ENCODE measurements at places on chromosomes 4 and X.
A peak's percentile ranks its signal among the peaks of the same experiment; 100 is the strongest.

DNA sequence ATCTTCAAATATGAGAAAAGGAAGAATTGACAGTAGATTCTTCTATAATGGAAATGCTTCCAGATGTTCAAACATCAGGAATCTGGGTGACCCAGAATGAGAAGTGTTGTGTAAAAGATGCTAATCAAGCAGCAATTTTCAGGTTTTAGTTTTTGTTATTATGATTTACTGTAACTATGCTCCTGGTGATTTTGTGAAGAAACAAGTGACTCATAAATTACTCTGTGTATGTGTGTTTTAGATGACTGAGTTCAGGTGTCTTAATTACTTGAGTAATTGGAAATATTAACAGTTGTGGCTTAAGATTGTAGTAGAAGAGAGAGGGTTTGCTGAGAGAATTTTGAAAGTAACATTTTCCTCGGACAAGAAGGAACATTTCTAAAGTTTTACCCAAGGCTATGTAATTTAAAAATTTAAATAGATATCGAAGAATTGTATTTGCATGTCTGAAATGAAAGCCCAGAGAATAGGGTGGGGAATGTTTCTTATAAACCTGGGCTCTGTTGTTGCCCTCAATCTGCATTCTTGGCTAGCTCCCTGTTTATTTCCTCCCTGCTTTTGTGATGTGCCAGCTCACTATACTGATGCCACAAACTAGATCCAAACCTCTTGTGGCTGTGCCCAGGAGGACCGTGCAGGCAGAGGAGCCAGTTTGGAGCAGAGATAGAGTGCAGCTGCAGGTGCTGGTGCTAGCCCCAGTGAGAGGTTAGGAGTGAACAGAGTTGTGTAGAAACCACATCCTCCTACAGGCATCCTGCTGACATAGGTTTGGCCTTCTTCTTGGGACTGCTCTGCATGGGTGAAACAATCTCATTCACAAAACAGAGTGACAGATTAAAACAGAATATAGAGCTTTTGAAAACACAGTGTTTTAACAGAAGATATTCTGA is 25.4 kb upstream of the TNIP3 start:
- DNase-seq: no peak

DNA sequence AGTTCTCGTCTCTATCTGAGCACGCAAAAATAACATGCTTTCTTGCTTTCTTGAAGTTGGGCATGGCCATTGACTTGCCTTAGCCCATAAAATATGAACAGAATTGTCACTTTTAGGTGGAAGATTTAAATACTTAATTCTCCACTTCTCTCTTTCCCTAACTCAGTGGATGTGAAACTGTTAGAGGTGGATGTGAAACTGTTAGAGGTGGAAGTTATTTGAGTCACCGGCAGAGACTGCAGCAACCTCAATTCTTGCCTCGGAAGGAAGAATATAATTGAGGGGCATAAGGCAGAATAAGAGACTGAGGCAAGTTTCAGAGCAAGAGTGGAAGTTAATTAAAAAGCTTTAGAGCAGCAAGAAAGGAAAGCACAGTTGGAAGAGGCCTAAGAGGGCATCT is 2.8 kb upstream of the PARM1 start:
- peak; percentile 27 for DNase-seq

DNA sequence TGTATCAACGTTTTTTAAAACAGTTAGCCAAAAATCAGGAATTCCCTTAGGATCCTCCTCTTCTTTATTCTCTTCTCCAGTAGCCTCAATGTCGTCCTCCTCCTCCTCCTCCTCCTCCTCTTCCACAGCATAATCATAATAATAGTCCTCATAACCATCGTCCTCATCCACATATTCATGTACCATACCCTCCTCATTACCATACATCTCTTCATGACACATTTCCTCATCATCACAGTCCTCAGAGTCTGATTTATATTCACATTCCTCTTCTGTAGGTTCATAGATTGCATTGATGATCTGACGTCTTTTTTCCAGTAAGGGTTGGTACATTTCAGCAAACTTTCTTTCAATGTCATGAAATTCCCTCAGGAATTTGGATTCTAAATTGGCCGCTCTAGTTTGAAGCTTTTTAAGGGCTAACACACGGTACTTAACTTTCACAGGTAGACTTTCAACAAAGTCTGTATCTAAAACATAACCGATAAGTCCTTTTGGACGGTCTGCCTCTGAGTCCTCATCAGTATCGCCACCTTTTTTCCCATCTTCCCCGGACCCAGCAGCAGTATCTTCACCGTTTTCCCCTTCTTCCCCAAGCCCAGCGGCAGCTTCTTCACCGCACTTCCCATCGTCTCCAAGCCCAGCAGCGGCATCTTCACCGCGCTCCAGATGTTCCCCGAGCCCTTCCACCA is 771 bp downstream of the NAP1L2 start:
- DNase-seq: peak; percentile 7

DNA sequence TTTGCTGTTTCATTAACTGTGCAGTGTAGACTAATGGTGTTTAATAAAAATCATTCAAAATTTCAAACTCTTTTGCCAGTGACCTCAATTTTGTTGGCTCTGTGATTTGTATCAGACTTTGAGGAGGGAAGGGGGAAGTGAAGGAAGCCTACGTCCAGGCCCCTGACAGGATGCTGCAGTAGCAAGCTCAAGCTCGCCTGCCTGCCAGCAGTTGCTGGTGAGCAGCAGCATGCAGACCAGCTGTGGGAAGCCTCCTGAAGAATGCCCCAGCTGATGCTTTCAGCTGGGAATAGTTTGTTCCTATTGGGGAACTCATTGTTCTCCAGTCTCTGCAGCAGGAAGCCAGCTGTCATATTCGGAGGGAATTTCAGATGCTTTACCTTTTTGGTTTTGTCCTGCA is 495.2 kb downstream of the AFF2 start:
- DNase-seq: no peak

DNA sequence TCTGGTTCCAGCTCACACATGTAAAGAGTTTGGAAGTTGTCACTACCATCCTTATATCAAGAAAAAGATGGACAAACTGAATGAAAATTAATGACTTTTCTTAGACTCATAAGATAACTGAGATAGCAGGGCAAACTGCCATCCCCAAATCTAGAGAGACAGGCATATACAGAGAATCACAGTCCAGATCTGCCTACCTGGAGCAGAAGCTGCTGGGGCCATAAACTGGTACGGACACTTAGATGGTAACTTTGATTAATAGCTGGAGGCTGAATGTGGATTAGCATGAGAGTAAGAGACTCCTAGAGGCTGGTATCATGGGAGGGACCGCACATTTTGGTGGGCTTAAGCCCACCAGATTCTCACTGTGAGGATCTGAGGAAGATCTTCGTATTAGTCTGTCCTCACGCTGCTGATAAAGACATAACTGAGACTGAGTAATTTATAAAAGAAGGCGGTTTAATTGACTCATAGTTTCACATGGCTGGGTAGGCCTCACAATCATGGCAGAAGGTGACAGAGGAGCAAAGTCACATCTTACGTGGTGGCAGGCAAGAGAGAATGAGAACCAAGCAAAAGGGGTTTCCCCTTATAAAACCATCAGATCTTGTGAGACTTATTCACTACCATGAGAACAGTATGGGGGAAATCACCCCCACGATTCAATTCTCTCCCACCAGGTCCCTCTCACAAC is 10.8 kb upstream of the POLA1 start:
- DNase-seq: no peak

DNA sequence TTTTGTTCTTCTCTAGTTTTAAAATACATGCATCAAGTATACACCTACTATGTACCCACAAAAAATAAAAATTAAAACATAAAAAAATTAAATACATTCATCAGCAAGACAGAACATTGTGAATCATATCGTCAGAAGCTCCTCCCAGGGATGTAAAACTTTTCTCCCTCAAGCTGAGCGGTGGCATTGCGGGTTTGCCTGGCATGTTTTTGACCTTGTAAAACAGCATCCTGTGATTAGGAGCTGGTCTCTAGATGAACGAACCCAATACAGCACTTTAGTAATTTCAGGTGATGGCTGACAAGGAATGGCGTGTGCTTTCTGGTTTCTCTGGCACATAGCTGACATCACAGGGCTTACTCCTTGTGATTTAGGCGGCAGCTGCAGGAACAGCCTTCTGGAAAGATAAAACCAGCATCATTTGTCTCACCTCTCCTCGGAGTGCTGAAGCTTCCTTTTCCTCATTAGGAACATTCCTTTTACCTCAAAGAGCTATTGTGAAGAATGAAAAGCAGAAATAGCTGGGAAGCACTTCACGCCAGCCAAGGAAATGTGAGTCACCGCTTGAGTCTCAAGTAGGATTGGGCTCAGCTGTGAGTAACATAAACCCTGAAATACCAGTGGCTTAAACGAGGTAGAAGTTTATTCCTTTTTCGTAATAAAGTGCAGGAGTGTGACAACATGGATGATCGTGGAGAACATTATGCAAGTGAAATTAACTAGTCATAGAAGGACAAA is 44.3 kb downstream of the NYX start:
- DNase-seq: no peak

DNA sequence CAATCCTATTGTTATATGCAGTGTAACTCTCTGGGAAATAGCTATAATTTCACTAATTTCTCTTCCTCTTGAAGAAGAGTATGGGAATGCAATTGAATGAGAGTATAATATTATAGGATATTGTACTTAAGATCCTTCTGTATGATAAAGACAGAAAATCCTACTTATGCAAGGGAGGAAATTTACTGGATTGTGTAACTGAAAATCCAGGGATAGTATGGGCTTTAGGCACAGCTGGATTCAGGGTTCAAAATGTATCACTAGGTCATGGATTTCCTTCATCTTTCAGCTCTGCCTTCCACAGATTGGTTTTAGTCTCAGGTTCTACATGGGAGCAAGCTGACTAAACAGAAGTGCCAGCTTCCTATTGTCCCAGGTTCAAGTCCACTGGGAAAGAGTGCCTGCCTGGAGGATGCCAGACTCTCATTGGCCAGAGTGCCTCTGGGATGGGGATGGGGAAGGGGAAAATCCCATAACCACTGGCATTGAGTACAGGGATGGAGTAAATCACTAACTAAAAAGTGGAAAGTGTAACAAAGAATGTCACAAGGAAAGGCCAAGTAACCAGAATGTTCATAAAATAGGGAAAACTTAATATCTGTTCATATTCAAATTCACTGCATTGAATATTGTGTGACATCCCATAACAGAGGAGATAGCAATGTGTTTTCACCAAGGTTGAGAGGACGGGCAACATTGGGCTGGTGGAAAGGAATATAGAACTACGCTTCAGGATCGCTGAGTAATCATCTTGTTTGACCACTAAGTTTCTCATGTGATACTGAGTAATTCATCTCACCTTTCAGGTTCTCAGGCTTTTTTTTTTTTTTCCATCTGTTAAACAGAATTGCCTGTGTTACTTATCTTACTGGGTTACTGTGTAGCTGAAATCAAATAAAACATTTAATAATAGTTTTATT is 75.7 kb downstream of the ANXA3 start:
- no peak for DNase-seq

- no peak for DNase-seq
These were observed 5.5 kb upstream of the TRIM2 start for GRCh38 chr4:153198719-153199118.

DNA sequence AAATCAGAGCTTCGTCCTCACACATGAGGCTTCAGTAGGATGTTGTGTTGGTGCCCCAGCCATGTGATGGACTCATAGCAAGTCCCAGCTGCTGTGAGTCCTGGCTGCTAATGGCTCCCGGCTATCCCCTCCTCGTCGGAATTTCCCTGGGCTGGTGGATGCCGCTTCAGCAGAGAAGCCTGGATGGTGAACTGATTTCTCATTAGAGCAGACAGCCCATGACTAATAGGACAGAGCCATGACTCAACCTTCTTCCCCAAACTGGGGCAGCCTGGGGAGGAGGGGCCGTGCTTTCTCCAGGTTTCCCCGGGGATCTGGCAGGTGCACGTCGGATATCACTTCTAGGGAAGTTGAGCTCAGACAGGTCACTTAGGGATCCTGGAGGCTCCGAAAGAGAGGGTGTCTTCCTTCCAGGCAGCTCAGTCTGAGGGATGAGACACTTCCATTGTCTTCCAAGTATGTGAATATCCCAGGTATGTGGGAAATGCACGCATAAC is 112.7 kb downstream of the ASMT start:
- DNase-seq: no peak

DNA sequence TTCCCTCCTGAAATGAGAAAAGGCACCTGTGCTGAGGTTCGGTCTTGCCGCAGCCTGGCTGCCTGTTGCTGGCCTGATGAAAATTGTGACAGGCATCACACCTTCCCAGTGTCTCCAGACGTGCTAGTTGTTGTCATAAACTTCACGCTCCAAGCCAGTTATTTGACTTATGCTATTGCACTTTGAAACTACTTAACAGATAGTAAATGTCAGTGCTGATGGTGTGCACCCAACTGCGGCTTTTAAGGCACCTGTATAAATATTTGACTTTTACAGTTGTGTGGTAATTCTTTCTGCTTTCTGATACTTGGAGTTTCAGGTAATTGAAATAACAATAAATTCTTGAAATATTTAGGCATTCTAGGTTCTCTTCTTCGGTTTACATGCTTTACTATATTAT is 1.8 kb downstream of the WWC2 start:
- DNase-seq: no peak

- DNase-seq: no peak
These were observed 9.2 kb upstream of the EOLA1 start for GRCh38 chrX:149531599-149531998.

DNA sequence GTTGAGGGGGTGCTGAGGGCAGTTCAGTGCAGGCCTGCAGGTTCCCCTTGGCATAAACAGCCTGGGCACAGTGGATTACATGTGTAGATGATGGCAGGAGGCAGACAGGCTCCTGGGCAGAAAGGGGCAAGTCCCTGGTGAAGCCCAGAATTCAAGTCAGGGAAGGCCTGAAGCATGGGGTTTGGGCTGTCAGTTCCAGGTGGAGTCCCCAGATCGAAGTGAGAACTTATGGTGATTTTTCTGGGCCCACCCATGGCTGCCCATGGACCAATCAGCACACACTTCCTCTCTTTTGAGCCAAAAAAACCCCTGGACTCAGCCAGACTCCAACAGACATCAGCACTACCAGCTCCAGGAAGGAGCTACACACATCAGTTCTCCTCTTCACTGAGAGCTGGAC is 529.1 kb downstream of the PPARGC1A start:
- no peak for DNase-seq

DNA sequence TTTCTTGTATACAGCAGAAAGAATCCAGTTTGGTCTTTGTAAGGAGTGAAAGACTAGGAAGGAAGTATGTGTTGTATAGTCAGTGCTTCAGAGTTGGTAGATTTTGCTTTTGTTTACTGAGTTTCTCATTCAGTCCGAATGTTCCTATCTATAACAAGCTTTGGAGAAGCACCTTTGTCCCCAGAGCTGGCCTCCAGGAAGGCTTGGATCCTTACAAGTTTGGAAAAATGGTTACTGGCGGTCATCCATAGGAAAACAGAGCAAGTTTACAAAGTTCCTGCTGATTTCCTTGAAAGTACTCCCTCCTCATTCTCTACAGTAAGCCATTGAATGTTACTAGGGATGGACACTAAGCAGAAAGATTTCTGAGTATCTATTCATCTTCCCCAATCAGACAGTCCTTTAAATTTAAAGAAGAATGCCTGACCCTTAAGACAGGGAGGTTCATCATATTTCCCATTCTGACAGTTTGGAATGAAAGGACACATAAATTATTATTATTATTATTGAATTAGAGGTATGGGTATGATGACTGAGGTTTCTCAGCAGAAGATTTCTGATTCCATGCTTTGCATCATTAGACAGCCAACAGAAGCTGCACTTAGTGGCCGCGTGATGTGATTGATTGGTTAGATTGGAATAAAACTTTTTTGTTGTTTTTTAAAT is 35.8 kb downstream of the FAT4 start:
- DNase-seq: peak; percentile 67
